ENCODE measurements at places on chromosomes 11 and 22.

DNA sequence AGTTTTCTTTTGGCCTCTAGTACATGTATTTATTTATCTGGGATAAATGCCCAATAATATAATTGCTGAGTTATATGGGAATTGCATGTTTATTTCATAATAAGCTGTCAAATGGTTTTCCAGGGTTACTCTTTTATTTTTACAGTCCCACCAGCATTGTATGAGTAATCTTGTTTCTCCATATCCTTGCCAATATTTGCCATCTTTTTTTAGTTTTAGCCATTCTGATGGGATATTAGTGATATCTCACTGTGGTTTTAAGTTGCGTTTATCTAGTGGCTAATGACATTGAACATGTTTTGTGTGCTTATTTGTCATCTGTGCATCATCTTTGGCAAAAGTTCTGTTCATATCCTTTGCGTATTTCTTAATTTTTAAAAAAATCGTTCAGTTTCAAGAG lies 372.8 kb upstream of the CCDC179 start:
- no peak for DNase-seq

DNA sequence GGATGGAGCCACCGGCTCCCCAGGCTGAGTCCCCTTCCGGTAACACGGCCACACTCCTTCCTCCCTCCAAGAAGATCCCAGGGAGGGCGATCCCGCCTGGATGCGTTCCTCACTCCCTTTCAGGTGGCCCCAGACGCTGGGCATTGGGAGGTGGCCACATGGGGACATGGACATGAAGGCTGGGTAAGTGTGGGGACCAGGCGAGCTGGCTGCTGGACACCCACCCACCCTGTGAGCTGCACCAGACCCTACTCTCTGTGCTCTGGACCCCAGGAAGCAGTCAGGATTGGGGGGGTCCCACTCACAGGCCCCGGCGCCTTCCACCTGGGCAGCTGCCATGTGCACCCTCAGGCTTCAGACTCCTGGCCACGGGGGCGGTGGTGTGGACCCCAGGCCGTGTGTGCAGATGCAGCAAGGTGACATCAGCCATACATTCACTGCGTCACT lies 932.8 kb downstream of the BRD1 start:
- DNase-seq = no peak

GRCh38 chr11:130637566-130637965 lies 189.1 kb downstream of the ADAMTS15 start:
- DNase-seq = no peak

DNA sequence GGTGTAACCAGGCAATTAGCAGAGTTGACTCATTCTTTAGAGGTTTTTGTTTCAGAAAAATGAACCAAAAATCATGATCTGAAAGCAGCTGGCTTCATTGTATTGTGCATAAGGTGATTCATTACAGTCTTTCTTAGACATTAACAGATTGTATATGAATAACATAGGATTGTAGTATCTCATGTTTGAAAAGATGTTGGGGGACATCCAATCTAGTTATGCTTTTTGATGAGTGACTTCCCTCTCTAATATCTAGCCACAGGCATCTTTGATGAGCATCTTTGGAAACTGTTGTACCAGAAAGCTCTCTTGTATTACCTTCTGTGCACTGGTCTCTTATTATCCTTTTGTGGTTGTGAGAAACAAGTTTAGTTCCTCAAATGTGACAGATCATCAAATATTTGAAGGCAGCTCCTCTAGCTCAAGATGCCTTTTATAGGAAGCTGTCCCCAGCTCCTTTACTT lies 8.3 kb downstream of the GRK3 start:
- no peak for DNase-seq

- DNase-seq = no peak
These were observed 18.7 kb upstream of the BID start for GRCh38 chr22:17792854-17793434.

Data from CD4-positive, alpha-beta T cell (primary cell).